Natural killer cell (primary cell): ENCODE measurements at places on chromosomes 2 and 18. TPM values are rescaled to one million over a fixed set of nuclear protein-coding genes. Genes with fewer than 3 reads are reported as not detected.
A peak's percentile ranks its signal among the peaks of the same experiment; 100 is the strongest.

The TMEM247 gene
- not detected for total RNA-seq

The SERPINB10 gene
- not detected for total RNA-seq

The ALKAL2 gene
- total RNA-seq, result 1.7 TPM

The MRPS9 gene
- 17.5 TPM for total RNA-seq

DNA sequence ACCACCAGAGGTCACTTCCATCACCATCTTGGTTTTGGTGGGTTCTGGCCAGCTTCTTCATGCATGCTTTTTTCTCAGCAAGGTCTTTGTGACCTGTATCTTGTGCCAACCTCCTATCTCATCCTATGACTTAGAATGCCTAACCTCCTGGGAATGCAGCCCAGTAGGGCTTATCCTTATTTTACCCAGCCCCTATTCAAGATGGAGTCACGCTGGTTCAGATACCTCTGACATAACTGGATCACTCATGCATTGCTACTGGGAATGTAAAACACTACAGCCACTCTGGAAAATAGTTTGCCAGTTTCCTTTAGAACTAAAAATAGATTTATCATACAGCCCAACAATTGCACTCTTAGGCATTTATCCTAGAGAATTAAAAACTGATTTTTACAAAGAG lies 219.2 kb downstream of the IRS1 start:
- no peak overlapping the region for H3K27ac ChIP-seq
- no peaks in the 10 kb centered on the region for H3K36me3 ChIP-seq
- no peaks in the 10 kb centered on the region for H3K4me1 ChIP-seq
- no peak for DNase-seq

DNA sequence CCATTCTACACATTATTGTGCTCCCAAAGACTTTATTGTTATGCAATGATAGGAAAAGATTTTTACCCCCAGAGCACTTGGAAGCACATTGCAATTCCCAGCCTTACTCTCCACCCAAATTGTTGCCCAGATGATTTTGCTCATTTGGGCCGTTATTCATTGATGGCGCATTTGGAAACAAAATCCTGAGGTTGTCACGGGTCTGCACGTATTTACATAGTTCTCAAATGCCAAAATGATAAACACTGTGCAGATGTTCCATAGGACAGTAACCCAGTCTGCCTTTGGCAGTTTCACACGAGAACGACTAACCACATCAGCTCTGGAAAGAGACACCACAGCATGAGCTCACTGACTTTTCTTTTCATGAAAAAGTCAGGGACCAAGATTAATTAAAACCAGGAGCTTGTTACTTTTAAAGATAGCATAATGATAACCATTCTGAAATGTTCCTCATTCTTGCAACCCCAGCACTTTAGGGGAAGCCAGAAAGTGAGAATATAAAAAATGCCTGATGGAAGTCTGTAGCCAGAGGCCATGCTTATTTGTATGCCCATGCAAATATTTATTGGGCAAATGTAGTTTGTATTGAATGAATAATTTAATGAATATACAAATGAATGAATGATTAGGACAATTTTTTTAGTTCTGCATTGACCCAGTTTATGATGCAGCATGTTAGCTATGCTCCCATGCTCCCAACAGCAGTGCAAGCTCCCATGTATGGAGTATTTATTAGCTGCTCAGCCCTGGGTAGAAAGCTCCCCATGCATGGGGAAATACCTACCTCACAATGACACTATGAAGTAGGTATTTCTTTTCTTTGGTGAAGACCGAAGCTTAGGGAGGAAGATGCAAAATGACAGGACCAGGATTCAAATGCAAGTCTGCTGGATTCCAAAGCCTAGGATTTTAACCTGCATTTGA lies 84.6 kb downstream of the MAIP1 start:
- no peak overlapping the region for H3K27ac ChIP-seq
- no peak overlapping the region for H3K4me3 ChIP-seq
- no peaks in the 10 kb centered on the region for H3K27me3 ChIP-seq
- H3K4me1 ChIP-seq, result no peaks in the 10 kb centered on the region
- H3K36me3 ChIP-seq, result no peaks in the 10 kb centered on the region

- H3K4me3 ChIP-seq, result no peak overlapping the region
- no peaks in the 10 kb centered on the region for H3K27me3 ChIP-seq
Observed at GRCh38 chr2:203583084-203583695, 48.1 kb upstream of the RAPH1 start.

DNA sequence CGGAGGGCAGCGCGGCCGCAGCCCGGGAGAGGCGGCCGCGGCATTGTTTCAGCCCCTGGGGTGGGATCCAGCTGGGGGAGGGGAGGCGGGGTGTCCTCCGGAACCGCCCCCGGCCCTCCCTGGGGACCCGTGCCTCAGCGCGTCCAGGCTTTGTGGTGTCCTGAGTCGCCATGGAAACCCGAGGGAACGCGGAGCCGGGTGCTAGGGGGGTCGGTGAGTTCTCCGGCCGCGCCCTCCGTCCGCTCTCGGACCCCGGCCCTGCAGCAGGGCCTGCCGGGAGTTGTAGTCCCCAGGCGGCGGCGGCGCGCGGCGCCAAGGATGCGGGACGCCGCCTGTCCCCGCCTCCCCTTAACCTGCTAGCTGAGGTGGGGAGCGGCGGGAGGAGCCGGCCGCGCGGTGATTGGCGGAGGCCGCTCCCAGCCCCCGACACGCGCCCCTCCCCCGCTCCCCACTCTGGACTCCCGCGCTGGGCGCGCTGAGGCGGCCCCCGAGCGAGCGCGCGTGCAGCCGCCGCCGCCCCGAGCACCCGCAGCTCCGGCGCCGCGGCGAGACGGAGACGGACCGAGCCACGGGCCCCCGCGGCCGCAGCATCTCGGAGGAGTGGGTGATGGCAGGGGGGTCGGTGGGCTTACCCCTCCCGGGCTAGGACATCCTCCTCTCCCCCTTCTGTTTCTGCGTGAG lies at the start of gene DPYSL5:
Gene DPYSL5 (plus strand): TSS at position 478 of the 681 bp plus-strand sequence. CDS start 50,368 bp downstream, outside the sequence.
- H3K36me3 ChIP-seq, result no peaks in the 10 kb centered on the region
- H3K27me3 ChIP-seq, result peaks cover 48% of the 10 kb centered on the region
- peaks cover 28% of the 10 kb centered on the region for H3K4me1 ChIP-seq
- no peak within 1 kb of the TSS for H3K27ac ChIP-seq
- H3K4me3 ChIP-seq, result no peak within 1 kb of the TSS
- peak; percentile 28 for DNase-seq

- no peaks in the 10 kb centered on the region for H3K27me3 ChIP-seq
- no peaks in the 10 kb centered on the region for H3K4me1 ChIP-seq
- DNase-seq, result no peak
- no peak overlapping the region for H3K27ac ChIP-seq
Observed at GRCh38 chr2:170996316-170996715, 67.3 kb downstream of the GORASP2 start.

DNA sequence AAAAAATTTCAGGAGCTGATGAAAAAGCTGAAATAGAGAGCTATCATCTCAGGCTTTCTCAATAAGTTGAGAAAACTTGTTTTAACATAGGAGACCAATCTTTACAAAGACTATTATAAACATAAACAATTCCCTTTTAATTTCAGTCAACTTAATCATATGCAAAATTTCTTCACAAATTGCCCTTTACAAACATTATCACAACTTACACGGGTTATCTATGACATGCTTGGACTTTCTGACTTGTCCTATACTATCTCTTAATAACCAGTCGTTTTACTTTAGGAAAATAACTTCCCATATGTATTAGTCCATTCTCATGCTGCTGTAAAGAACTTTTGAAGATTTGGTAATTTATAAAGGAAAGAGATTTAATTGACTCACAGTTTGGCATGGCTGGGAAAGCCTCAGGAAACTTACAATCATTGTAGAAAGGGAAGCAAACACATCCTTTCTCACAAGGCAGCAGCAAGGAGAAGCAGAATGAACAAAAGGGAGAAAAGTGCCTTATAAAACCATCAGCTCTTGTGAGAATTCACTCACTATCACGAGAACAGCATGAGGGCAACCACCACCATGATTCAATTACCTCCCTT lies 1583.7 kb upstream of the CELF4 start:
- H3K4me3 ChIP-seq, result no peak overlapping the region
- no peak overlapping the region for H3K27ac ChIP-seq
- no peaks in the 10 kb centered on the region for H3K4me1 ChIP-seq
- no peaks in the 10 kb centered on the region for H3K27me3 ChIP-seq

GRCh38 chr2:147223553-147224060 lies 621.2 kb upstream of the ACVR2A start:
- H3K27ac ChIP-seq, result no peak overlapping the region
- DNase-seq, result no peak
- no peak overlapping the region for H3K4me3 ChIP-seq
- no peaks in the 10 kb centered on the region for H3K36me3 ChIP-seq
- no peaks in the 10 kb centered on the region for H3K27me3 ChIP-seq

DNA sequence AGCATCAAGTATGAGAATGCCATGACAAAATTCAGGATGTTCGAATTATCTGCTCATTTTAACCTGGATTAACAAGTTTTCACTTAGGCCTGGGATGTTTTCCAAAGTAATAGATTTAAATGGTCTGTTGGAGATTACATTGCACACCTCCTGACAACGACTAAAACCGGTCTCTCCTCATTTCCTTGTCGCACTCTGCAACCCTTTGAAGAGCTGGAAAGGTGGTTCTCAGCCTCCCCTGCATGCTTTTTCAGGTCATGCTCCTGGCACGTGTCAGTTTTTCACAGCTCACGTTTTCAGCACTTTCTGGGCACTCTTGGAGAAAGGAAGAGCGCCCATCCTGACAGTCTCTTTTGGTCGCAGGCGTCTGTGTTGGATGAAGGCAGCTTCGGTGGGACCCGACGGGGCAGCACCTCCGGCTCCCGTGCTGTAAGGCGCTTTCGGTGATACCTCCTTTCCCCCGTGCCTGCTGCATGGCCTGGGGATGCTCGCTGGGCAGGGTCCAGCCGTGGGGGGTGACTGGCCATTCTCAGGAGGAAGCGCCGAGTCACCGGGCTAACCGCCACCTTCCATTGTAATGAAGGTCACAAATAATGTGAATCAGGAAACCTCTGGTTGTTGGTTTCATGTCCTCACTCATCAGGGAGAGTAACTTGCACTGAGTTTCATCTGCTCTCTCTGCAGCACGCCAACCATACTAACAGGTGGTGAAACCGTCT lies 63.5 kb upstream of the RBM44 start:
- no peak overlapping the region for H3K4me3 ChIP-seq
- no peak for DNase-seq
- no peak overlapping the region for H3K27ac ChIP-seq
- H3K27me3 ChIP-seq, result no peaks in the 10 kb centered on the region

DNA sequence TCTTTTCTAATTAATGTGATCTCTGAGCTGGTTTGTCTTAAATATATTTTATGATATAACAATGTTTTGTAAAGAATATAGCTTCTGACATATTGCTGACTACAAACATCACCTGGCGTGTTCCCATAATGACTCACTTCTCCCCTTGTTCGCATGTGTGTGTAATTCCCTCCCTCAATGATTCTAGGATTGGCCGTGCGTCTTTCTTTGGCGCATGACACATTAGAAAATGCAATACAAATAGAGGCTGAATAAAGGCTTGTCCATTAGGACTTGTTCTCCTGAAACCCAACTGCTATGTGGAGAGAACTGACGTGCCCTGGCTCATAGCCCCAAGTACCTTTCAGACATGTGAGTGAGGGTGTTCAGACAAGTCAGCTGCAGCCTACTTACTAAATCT lies 159.7 kb upstream of the CDH20 start:
- no peak for DNase-seq
- no peak overlapping the region for H3K4me3 ChIP-seq
- H3K27ac ChIP-seq, result no peak overlapping the region
- no peaks in the 10 kb centered on the region for H3K36me3 ChIP-seq
- no peaks in the 10 kb centered on the region for H3K27me3 ChIP-seq
- no peaks in the 10 kb centered on the region for H3K4me1 ChIP-seq

GRCh38 chr2:106575955-106576354 lies 88.8 kb downstream of the CD8B2 start:
- no peaks in the 10 kb centered on the region for H3K36me3 ChIP-seq
- no peak overlapping the region for H3K4me3 ChIP-seq

GRCh38 chr18:40367576-40367975 lies 1587.5 kb upstream of the PIK3C3 start:
- H3K4me1 ChIP-seq, result no peaks in the 10 kb centered on the region
- no peak overlapping the region for H3K27ac ChIP-seq
- no peak overlapping the region for H3K4me3 ChIP-seq

DNA sequence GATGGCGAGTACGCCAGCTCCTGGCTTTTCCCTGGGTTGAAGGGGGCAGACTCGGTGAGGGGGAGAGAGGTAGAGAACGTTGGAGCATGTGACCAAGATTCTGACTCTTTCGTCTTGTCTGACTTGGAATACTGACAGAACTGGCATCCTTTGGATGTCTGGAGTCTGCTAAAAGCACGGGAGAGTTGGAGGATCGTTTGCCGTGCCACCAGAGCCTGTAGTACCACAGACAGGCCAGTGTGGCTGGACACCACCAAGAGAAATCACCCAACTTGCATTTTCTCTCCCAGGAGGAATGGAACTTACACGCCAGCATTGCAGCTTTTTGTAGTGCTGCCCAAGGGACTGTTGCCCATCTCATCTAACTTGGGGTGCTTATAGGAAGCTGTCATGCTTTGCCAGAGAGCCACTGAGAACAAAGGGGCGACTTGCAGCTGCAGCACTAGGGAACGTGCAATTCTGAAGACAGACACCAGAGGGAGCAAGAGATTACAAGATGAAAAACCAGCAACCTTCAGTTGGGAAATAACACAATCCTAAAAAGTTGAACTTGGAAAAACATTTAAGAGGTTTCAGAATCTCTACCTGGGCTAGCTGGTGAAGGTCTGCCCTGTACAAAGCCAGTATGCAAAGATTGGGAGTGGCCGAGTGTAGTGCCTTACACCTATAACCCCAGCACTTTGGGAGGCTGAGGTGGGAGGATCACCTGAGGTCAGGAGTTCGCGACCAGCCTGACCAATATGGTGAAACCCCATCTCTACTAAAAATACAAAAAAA lies 24.1 kb downstream of the PSMG2 start:
- no peak overlapping the region for H3K4me3 ChIP-seq
- no peaks in the 10 kb centered on the region for H3K4me1 ChIP-seq
- no peak overlapping the region for H3K27ac ChIP-seq
- H3K27me3 ChIP-seq, result no peaks in the 10 kb centered on the region
- H3K36me3 ChIP-seq, result peaks cover 47% of the 10 kb centered on the region
- peak; percentile 33 for DNase-seq
